ENCODE measurements at places on chromosomes 6 and 20.
A peak's percentile ranks its signal among the peaks of the same experiment; 100 is the strongest.

DNA sequence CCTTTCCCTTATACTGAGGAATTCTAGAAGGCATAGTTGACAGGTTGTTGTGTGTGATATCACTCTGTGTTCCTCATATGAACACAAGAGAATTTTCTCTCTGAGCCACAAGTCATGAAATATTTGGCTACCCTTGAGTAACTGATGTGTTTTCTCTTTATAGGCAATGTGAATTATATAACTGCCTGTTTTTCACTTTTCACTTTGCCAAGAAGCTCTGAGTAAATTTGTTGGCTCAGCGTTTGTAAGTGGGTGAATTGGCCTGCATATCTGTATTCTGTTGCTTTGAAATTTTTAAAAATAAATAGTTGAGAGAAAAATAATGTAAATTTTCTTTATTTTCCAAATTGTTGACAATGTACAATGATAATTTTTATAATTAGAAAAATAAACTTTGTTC lies 5.2 kb upstream of the BTBD9 start:
- no peak for DNase-seq

- no peak for DNase-seq
Measured at GRCh38 chr6:112310439-112311125, 36.5 kb upstream of the RFPL4B start.

DNA sequence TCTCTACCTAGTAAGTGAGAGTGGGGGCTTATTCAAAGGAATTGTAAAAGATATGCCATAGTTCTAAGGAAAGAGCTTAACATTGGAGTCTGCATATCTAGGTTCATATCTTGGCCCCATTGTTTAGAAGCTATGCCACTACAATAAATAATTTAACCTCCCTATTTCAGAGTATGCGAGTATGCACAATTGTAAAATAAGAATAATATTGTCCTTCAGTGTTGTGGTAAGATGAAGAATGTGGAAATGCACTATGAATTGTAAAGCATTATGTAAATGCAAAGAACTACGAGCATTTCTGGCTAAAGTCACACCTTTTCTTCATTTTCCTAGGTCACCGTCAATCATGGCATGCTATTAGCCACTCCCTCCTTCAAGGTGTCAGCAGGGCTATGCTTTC lies 16.1 kb upstream of the ZNF165 start:
- no peak for DNase-seq

GRCh38 chr6:121436960-121437850 lies 1.8 kb downstream of the GJA1 start:
- peak; percentile 49 for DNase-seq

- no peak for DNase-seq
Measured at GRCh38 chr20:46898423-46898822, 3.8 kb downstream of the EYA2 start.

DNA sequence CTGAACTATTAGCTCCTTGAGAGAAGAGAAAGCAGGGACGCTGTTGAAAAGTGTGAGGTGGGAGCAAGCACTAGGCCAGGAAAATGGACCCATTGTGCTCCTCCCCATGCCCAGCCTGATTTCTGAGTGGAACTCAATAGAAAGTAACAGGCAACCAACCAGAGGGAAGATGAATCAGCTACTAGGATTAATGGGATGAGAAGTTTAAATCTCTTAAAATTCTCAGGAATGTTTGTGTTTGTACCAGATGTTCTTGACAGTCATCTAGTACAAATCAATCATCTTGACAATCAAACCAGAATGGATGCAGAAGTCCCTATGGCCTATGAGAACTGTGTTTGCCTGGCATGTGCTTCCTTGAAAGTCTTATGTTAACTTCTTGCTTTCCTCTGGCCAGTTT lies 48.9 kb downstream of the HDDC2 start:
- DNase-seq, result peak; percentile 18

DNA sequence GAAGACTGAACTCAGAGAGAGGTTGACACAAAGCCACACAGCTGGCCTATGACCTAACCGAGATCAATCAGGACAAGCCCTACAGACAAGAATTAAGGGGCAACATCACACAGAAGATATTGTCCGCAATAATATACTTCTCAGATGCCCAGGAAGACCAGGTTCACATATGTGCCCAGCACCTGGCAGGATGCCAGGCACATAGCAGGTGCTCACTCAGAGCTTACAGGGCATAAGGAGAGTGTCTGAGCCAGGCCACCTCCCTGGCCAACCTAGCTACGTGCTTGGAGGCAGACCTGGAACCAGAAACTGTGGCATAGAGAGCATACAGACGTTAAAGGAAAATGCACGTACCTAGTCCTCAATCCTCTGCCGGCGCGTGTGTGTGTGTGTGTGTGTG lies 87.0 kb upstream of the LRFN2 start:
- DNase-seq, result no peak

GRCh38 chr6:128513878-128514277 lies 6.5 kb downstream of the PTPRK start:
- DNase-seq, result no peak

GRCh38 chr6:74447013-74447412 lies 751.0 kb downstream of the CD109 start:
- peak; percentile 16 for DNase-seq

- DNase-seq, result no peak
Measured at GRCh38 chr6:90290811-90291420, 5.7 kb downstream of the BACH2 start.

GRCh38 chr6:16596616-16597331 lies 164.5 kb downstream of the ATXN1 start:
- no peak for DNase-seq

DNA sequence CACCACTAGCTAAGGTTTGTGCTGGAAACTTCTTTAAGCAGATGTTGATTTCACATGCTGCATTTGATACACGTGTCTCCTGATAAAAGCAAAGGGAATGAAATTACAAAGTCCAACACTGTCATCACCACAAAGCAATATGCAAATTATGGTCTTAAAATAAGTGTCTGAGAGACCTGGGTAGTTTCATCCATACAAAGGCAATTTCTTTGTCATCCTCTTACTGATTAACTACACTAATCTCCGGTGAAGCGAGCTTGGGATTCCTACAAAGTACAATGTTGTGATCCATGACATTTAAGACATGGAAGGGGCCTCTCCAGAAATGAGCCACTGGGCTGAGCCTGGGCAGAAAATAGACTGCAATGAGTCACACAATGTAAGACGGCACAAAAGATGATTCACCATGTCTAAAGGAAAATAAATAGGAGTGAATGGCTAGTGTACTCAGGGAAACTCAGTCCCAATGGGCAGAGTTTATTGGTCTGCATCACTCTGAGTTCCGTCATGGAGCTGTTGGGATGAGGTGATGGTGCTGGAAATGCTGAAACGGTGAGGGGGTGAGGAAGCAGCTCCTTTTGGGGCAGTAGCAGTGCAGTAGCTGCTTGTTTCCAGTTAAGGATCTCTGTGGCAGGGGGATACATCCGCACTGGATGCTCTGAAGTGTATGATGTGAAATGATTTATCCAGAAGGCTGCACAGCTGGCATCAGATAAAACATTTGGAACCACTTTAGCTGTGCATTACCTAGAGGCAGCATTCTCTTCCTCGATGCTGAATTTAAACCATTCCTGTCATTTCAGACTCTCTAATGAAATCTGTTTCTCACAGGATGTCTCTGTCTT lies 103.3 kb downstream of the IBTK start:
- peak; percentile 77 for DNase-seq

DNA sequence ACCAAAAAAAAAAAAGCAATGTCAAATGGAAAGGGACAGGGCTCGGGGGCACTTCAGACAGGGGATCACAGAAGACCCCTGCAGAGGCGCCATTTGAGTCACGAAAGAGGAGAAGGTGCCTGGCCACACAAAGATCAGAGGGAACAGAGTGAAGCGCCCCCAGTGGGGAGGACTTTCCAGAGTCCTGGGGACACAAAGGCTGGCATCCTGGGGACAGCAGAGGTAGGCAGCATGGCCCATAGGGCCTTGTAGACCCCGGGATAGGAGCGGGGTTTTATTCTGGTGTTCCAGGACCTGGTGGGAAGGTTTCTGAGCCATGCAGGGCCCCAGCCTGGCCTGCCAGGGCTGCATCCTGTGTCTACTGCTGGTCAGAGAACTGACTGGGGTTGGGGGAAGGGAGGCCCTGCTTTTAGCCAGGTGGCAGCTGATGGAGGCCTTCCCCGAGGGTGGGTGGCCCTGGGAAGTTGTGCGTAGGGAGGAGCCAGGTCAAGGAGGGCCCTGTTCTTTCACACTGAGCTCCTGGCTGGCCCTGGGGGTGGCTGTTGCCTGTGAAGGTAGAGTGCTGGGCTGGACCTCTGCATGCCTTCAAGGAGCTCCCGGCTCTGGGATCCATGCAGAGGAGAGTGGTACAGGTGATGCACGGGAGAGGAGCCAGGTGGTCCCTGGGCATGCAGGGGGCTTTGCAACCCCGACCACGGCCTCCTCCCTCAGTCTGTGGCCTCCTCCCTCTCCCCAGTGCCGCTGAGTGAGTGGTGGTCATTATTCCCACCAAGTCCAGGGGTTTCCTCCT lies 117.9 kb downstream of the CDH4 start:
- no peak for DNase-seq

All from AG08396 (cell line).